ENCODE measurements at places on chromosomes 1 and 21.

GRCh38 chr1:178344513-178345091, 152.2 kb downstream of the CLEC20A start:
- peak; percentile 42 for DNase-seq

DNA sequence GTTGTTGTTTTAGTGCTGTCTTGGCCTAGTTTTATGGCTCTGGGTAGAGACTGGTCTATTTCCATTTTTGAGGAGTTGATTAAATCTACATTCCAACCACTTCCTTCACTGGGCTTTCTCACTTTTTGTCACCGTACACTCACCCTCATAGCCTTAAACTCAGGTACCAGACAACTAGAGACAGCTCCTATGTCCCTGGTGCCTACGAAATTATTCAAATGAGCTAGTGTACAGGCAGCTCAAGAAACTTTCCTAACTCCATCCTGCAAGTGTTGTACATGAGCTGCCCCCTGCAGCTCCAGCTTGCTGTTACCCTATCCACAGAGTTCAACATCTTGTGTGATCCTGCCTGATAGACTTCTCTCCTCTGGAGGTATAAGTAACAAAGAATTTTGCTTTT, 704.8 kb upstream of the RGS18 start:
- no peak for DNase-seq

- DNase-seq = no peak
These were observed 777.5 kb upstream of the ADGRL2 start for GRCh38 chr1:81023187-81023724.

DNA sequence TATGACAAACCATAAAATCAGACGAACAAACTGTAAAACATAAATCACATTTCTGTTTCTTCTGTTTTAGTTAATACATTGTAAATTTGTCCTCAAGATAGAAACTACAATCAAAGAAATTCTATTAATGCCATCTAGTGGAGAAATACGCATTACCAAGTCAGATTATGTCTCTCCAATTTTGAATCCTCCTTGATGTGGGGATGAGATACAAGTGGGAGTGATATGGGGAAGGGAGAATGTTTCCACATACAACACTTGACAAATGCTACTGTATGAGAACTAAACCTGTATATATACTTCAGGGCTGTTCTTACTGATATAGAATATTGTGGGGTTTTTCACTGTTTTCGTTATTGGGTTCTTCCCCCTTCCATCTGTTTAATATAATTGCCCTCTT, 2.6 kb downstream of the HFM1 start:
- DNase-seq = peak; percentile 9

DNA sequence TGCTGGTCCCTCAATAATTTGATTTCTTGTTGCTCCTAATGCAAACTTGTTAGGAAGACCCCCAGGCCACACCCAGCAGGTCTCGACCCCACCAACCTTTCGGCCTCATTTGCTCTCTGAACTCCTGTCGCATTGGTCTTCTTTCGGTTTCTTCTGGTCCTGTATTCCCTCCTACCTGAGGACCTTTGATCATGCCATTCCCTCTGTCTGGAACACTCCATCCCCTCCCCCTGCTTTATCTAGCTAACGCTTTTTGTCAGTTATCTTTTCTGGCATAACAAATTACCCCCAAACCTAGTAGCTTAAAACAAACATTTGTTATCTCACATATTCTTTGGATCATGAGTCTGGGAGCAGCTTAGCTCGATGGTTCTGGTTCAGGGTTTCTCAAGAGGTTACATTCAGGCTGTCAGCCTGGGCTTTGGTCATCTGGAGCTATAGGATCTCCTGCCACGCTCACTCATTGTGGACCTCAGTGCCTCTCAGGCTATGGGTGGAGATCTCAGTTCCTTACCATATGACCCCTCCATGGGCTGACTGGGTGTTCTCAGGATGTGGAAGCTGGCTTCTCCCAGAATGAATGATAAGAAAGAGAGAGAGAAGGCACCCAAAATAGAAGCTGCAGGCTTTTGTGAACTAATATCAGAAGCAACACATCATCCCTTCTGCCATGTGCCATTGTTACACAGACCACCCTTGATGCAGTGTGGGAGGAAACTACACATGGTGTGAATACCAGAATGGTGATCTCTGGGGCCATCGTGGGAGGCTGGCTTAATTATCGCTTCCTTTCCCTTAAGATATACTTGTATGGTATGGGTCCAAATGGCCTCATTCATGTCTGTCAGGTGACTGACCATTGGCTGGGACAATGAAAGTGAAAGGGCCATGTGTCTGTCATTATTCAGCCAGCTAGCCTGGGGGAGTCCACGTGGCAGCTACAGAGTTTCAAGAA, 29.1 kb upstream of the BCAR3 start:
- no peak for DNase-seq

DNA sequence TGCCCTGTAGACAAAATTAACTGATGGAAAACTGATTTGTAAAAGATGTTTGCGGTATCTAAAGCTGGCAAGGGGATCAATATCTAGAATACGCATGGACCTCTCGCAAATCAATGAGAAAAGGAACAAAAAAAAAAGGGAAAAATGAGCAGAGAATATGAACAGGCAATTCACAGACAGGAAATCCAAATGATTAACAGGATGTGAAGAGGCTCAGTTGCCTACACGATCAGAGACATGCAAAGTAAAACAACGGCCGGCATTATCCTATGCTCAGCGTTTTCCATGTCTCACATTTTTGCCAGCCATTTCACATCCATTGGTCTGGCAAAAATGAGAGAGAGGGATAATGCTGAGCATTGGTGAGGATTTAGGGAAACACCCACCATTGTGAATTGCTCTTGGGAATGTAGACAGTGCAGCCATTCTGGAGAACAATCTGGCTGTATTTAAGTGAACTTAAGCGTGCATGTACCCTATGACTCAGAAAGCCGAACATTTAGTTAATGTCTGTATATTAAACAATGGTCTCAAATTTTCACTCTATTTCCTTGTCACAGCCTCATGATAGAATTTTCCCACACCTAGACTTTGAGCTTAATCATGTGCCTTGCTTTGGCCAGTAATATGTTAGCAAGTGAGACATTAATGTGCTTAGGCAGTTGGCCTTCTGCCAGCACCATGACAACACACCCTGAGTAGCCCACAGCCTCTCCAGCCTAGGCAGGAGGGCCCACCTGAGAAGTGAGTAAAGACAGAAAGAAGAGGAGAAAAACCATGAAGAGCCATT, 61.0 kb upstream of the NBPF3 start:
- DNase-seq = no peak

- no peak for DNase-seq
These were observed 1.6 kb upstream of the S1PR1 start for GRCh38 chr1:101235216-101235695.

DNA sequence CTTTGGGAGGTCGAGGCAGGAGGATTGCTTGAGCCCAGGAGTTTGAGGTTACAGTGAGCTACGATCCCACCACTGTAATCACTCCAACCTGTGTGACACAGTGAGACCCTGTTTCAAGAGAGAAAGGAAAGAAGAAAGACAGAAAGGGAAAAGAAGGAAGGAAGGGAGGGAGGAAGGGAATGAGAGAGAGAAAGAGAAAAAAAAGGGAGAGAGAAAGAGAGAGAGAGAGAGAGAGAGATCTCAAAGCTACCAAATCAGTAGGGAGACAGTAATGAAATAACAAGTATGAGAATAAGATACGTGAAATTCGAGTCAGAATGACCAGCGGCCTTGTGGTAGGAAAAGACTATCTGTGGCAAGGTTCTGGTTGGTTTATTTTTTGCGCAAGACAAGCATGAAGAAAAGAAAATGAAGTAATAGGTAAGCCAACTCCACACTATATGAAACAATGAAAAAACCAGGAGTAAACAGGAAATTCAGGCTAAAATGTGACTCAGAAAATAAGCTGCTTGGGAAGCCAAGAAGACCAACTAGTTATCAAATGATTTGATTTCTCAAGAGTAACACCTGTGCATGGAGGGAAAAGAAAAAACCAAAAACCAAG, 8.9 kb downstream of the MTF1 start:
- DNase-seq = no peak

DNA sequence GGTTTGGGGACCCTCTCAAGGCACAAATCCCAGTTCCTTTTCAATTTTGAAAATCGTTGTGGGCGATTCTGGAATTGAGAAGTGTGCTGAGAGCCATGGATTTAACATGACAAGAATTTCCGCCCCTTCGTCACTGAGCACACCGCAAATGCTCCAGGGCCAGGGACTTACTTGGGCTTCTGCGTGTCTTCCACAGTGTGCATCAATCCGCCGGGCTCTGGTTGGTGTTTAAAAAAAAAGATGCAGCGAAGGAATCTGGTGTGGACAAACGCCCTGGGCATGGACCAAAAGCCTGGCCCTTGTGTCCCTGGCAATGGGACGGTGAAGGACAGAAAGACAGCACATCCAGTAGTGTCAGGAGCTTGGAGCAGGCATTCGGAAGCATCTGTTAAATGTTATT, 696 bp upstream of the CLDN14 start:
- DNase-seq = no peak

GRCh38 chr1:32753532-32754316, 51.2 kb upstream of the SYNC start:
- DNase-seq = peak; percentile 100

DNA sequence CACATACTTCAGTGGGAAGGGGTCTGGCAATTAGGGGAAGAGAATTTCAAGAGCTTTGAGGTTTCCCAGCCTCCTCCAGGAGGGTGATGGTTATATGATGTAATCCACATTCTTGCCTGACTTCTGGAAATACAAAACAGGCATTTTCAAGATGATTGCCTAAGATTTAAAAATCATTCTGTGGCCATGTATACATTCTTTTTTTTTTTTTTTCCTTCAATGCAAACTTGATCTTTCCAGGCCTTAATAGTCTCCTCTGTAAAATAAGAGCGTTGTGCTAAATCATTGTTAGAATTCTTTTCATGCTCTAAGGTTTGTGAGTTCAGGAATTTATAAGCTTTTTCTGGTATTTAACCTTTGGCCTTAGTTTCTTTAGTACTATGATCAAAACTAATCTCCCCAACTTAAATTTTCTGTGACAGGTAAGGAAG, 192.3 kb upstream of the HMCN1 start:
- DNase-seq = no peak

DNA sequence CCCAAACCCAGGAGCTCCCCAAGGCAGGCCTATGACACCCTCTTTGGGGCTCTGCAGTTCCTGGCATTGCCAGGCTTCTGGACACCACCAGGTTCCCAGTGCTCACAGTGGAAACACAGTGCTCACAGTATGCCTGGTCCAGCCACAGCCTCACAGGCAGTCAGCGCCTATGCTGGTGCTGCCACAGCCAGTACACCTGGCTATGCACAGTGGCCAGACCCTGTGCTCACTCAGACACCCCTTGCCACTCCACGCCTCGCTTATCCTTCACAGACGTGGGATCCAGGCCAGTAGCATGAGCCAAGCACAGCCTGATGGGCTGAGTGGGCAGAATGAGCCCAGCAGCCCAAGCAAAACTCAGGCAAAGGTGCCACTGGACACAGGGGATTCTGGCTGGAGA, 579.2 kb upstream of the ADGRL2 start:
- no peak for DNase-seq

- DNase-seq = peak; percentile 40
These were observed 498.7 kb downstream of the SMYD3 start for GRCh38 chr1:246008363-246008831.

GRCh38 chr1:21956720-21957552, 19.8 kb upstream of the HSPG2 start:
- DNase-seq = peak; percentile 57

DNA sequence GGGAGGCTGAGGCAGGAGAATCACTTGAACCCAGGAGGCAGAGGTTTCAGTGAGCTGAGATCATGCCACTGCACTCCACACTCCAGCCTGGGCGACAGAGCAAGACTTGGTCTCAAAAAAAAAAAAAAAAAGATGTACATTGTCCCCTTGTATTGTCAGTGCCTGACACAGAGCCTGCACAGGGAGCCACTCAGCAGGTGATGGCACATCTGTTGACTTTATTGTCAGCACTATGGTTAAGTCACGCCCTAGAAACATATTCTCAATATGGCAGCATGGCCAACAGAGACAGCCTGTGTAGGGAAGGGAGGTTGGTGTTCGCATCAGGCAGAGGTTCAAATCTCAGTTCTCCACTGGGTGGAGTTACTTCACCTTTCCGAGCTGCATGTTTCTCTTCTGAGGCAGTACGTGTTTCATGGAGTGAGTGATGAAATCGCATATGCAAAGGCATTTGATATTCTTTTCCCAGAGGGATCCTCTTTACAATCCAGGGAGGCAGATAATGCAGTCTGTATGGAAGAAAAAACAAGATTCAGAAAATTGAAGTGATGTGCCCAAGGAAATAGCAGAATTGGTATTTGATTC, 20.6 kb downstream of the LAMC2 start:
- no peak for DNase-seq

GRCh38 chr21:15005391-15005790, 59.4 kb downstream of the NRIP1 start:
- DNase-seq = peak; percentile 32

GRCh38 chr1:93614986-93615581, 66.6 kb downstream of the BCAR3 start:
- no peak for DNase-seq

GRCh38 chr1:228308085-228308601, 98.5 kb downstream of the TRIM11 start:
- DNase-seq = no peak

- DNase-seq = no peak
These were observed 2.7 kb downstream of the ZNF692 start for GRCh38 chr1:248856176-248856575.

GRCh38 chr1:217053676-217054075, 330.4 kb upstream of the ESRRG start:
- DNase-seq = no peak

- no peak for DNase-seq
These were observed 8.0 kb upstream of the DNM3 start for GRCh38 chr1:171833091-171833825.

DNA sequence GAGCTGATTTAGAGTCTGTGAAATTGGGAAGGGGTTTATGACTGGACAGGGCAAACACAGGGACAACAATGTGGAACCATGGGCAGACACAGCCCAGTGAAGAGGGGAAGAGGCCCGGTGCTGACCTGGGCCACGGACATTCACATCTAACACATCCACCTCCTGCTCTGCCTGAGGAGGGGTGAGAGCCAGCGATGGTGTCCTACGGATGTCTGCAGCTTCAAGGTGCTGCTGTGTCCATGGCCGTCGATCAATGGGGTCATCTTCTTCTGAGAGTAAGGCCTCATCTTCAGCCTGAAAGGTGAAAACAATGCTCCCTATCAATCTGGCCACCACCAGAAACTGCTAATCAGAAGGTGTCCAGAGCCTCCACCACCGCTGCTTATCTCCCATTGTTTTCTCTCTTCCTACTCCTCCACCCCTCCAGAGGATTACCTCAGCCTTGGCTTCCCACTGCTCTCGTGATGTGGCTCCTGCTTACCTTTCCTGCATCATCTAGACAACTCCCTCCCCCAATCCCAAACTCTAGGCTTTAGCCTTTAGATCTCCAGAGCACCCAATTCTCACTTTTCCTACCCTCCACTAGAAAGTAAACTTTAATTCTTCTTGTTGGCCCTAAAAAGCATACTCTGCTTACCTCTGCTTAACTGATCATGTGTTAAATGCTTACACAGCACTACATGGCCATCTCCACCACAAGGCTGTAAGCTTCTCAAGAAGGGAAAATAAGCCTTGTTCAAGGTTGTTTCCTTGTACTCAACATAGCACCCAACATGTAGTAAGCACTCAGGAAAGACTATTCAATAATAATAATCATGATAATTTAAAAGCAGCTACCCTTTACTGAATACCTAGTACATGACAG, 24.0 kb upstream of the ADAM30 start:
- DNase-seq = no peak

Data from H7 (cell line).